ENCODE measurements at places on chromosomes 13 and 19.

GRCh38 chr13:113801289-113801961 lies 42.4 kb downstream of the TMEM255B start:
- no peak for DNase-seq

GRCh38 chr13:25625414-25625813 lies 253.6 kb downstream of the ATP8A2 start:
- no peak for DNase-seq

DNA sequence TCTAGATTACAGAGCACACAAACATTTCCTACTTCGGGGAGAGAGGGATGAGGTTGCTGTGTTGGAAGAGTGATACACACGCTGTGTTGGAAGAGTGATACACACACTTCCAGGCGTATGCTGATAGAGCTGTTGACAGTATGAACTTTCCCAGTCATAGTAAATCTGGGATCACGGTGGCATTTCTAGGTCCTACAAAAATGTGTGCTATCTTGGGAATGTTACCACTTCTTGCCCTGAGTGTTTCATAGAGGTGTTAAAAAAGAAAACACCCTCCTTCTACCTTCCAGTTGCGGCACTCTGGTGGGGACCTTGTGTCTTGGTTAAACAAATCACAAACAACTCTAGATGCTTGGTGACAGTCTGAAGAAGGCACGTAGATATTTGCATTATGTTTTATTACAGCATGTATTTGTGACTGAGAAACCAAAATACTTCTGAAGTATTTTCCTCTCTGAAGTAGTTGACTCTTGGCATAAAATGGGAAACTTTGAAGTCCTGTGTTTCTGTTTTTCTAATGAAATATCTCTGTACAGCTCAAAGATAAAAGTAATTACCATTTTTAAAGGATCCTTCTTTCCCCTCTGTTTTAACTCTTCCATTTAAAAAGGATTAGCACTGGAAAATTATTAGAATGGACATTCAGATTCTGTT lies 52.5 kb downstream of the ARHGAP35 start:
- DNase-seq, result no peak

DNA sequence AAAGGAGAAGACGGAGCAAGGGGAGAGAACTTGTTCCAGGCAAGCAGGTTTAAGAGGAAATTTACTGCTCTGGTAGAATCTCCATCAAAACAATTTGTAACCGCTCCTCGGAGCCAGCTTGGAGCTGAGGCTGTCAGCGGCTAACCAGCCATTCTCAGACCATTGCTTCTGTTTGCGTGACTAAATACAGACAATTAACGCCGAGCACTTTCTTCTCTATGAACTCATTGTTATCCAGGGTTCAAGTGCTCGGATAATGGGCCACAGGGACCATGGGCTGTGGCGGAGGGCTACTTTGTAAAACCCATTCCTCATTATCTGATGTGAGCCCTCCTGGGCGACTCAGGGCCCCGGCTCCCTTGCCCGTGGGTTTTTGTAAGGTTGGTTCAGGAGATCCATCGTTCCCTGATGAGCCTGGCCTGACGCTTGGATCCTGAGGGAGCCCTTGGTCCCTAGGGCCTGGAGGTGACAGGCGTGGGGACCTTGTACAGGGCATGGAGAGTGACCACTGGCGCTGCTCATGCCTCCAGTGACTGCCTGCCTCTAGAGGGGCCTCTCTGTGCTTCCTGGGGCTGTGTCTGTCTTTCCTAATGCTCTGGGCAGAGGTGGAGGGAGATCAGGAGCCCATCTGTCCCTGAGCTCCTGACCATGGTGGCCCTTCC lies 61.5 kb upstream of the ZNF536 start:
- no peak for DNase-seq

GRCh38 chr13:20174656-20175405 lies 14.0 kb upstream of the GJA3 start:
- peak; percentile 68 for DNase-seq

- DNase-seq, result no peak
Measured at GRCh38 chr19:2449019-2449418, 7.7 kb downstream of the LMNB2 start.

DNA sequence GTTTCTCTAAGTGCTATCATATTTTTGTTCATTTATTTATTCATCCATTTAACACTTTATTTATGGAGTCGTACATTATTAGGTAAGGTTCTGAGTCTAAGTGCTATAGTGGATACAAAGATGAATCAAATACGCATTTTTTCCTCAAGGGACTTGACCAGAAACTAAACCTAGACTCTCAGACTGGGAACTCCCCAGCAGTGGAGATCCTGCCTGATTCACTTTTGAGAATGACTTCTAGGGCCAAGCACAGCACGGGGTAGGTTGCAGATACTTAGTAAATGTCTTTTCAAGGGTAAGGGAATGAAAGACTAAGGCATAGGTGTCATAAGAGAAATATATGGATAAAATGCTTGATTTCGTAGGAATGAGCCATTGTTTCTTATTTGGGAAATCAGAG lies 7.2 kb downstream of the DNAJC15 start:
- DNase-seq, result no peak

GRCh38 chr19:38617283-38617763 lies 430 bp downstream of the MAP4K1 start:
- DNase-seq, result no peak

DNA sequence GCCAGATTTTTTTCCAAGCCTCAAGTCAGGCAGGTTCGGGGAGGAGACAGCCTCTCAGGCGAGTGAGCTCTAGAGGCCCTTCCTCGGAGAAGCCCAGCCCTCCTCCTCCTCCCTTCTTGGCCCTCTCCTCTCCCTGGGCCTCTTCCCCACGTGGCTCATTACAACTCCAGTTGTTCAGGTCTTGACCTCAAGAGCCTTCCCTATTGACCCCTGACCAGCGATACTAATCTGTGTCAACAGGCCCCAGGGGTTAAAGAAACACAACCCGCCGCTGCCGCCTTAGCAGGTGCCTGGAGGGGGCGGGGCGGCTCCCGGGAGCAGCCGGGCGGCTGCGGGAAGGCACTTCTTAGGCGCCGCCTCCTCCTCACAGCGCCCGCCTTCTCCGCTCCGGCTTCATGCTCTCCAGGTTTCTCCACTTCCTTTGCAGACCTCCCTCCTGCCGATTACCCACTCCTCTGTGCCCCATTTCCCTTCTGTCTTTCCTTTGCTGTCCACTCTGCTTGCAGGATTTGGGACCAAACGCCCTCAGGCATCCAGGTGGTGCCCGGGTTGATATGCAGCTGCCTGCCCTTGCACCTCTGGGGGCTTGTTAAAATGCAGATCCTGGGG lies 51.0 kb downstream of the LYL1 start:
- DNase-seq, result no peak

GRCh38 chr13:60696602-60697001 lies 299.6 kb downstream of the TDRD3 start:
- DNase-seq, result no peak

GRCh38 chr13:93552596-93552995 lies 326.0 kb downstream of the GPC6 start:
- DNase-seq, result no peak

All from activated CD8-positive, alpha-beta memory T cell treated with anti-CD3 and anti-CD28 coated beads, Interleukin-2, amount 50 U/mL, for 4 hours (primary cell).